ENCODE measurements at places on chromosomes 7 and 10. TPM values are rescaled to one million over a fixed set of nuclear protein-coding genes. Genes with fewer than 3 reads are reported as not detected.
A peak's percentile ranks its signal among the peaks of the same experiment; 100 is the strongest.

- DNase-seq, result no peak
- H3K27me3 ChIP-seq, result no peaks in the 10 kb centered on the region
- no peak overlapping the region for H3K4me3 ChIP-seq
- H3K4me1 ChIP-seq, result no peaks in the 10 kb centered on the region
- H3K36me3 ChIP-seq, result no peaks in the 10 kb centered on the region
Measured at GRCh38 chr10:76945166-76945565, 692.4 kb downstream of the KCNMA1 start.

DNA sequence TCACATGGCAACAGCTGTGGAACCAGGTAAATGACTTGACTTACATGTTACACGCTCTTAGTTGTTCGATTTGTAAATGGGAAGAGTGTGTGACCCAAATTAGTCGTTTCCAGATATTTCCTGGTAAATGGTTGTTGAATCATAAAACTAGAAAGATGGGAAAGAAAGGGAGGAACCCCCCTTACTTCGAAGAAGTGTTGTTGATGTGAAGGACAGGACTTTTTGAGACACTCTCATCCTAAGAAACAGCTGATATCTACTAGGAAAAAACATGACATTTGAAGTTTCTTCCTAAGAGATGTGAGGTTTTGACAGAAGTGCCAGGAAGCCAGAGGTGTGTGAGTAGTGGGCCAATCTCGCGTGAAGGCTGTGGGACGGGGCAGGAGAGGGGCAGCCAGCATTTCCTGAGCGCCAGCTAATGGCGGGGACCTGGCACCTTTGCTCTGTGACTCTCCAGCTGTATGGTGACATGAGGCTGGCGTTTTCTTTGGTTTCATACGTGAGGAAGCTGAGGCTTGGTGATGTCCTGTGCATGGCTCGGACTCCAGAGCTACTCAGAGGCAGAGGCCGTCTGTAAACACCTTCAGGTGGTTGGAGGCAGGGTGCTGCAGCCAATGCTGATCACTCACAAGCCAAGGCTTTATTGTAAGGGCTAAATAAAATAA, 53.7 kb downstream of the IKZF1 start:
- peaks cover 99% of the 10 kb centered on the region for H3K4me1 ChIP-seq
- H3K27ac ChIP-seq, result peak overlapping the region; percentile 97
- DNase-seq, result no peak
- peaks cover 66% of the 10 kb centered on the region for H3K36me3 ChIP-seq

DNA sequence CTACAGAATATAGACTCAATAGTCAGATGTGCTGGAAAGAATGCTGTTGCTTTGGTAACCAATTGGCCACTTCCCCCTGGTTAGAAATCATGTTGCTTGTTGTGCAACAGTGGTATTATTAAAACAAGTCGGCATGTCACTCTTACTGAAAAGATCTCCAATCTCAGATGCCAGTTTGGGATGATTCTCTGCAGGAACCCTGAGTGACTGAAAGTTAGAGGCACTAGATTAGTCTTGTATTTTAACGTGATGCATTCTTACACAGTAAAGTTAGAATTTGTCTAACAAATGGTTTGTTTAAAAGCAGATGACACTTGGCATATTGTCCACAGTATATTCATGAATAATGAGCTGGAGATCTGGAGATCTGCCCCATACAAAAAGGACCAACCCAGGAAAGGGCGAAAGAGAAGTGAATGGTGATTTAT, 287.6 kb downstream of the TWIST1 start:
- H3K27me3 ChIP-seq, result no peaks in the 10 kb centered on the region
- no peaks in the 10 kb centered on the region for H3K4me1 ChIP-seq
- H3K27ac ChIP-seq, result no peak overlapping the region
- no peaks in the 10 kb centered on the region for H3K36me3 ChIP-seq
- H3K4me3 ChIP-seq, result no peak overlapping the region

- no peak for DNase-seq
- H3K4me1 ChIP-seq, result no peaks in the 10 kb centered on the region
- no peak overlapping the region for H3K27ac ChIP-seq
- no peaks in the 10 kb centered on the region for H3K36me3 ChIP-seq
- peaks cover 16% of the 10 kb centered on the region for H3K27me3 ChIP-seq
Measured at GRCh38 chr7:22765609-22766008, 38.6 kb downstream of the IL6 start.

GRCh38 chr7:65974191-65974801, 7.7 kb downstream of the GUSB start:
- no peaks in the 10 kb centered on the region for H3K27me3 ChIP-seq
- no peaks in the 10 kb centered on the region for H3K4me1 ChIP-seq
- no peak for DNase-seq

DNA sequence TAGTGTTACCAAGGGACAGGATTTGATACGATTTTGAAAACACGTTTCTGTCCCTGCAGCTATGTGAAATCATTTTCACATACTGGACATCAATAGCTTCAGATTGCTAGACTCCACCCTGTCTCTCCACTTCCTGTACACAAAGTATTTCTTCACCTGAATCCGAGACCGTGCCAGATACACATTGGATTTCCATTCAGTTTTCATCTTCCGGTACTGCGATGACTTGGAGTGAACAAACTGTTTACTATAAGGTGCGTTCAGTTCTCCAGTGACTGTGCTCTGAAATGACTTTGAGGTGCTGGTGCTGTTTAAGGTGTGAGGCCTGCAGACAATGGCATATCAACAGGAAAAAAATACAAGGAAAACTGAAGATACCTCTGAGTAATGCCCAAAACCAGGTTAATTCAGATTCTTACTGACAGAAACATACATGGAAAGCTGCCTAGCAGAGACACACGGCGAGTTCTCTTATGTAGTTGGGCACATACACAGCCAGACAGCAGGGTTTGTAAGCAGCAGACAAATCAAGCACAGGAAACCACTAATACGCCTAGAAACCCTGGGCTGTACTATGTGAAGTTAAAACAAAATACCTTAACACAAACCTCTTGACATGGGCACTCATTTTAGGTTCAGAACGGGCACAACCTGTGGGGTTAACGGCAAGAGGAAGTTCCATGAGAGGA, 119.2 kb downstream of the GALNT11 start:
- peak overlapping the region; percentile 81 for H3K4me3 ChIP-seq
- peak overlapping the region; percentile 70 for H3K27ac ChIP-seq
- H3K4me1 ChIP-seq, result peaks cover 42% of the 10 kb centered on the region
- peaks cover 45% of the 10 kb centered on the region for H3K36me3 ChIP-seq
- H3K27me3 ChIP-seq, result no peaks in the 10 kb centered on the region
- DNase-seq, result no peak

GRCh38 chr10:4810092-4810491, 15.9 kb upstream of the AKR1E2 start:
- no peaks in the 10 kb centered on the region for H3K4me1 ChIP-seq
- H3K4me3 ChIP-seq, result no peak overlapping the region
- no peaks in the 10 kb centered on the region for H3K36me3 ChIP-seq
- H3K27ac ChIP-seq, result no peak overlapping the region
- H3K27me3 ChIP-seq, result peaks cover 3% of the 10 kb centered on the region

- peak overlapping the region; percentile 94 for H3K4me3 ChIP-seq
- no peak for DNase-seq
- H3K36me3 ChIP-seq, result no peaks in the 10 kb centered on the region
- H3K4me1 ChIP-seq, result peaks cover 46% of the 10 kb centered on the region
Measured at GRCh38 chr10:5814110-5815107, 1.2 kb upstream of the GDI2 start.

- H3K36me3 ChIP-seq, result no peaks in the 10 kb centered on the region
- no peak for DNase-seq
- no peak overlapping the region for H3K27ac ChIP-seq
- no peak overlapping the region for H3K4me3 ChIP-seq
- no peaks in the 10 kb centered on the region for H3K27me3 ChIP-seq
Measured at GRCh38 chr10:133044401-133044811, 43.3 kb upstream of the ADGRA1 start.

DNA sequence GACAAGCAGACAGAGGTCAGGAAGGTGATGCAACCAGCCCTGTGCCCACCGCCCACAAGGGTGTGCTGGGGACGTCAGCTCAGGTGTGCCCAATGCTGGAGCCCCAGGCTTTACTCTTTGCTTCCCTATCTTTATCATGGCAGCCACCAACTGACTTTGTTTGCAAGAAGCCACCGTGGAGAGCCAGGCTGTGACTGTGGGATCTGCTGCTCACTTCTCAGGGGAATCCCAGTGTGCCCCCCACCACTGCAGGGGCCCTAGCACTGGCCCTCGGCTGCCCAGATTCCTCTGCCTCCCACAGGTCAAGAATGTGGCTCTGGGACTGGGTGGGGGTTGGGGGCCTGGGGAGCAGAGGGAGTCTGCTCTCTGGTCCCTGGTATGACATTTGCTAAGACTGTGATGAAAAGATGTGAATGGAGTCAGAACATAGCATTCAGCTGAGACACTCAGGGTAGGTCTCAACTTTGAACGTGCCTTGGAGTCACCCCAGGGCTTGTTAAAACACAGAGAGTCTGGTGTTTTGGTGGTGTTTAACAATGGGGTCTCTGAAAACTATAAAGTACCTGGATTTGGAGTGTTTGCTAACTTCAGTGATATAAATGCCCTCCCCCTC, 47.3 kb downstream of the ARHGAP22 start:
- no peak overlapping the region for H3K27ac ChIP-seq
- no peak for DNase-seq
- H3K27me3 ChIP-seq, result no peaks in the 10 kb centered on the region
- H3K4me3 ChIP-seq, result no peak overlapping the region

DNA sequence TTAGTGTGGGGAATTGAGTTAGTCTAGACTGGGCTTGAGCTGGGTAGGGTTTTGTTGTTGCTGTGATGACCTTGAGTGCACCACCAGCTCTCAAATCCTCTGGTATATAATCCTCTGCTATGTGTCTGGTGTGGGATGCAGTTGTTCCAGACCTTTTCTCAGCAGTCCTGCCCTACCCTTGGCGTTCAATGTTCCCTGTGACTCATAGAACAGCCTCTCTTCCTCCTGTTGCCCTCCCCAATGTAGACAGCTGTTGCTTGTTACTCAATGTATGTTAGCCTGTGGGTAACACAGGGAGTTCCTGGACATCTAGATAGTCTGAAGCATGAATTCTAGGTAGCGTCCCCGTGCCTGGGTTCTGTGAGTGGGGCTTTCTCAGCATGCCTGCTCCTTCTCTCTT, 19.8 kb downstream of the ACBD7 start:
- H3K36me3 ChIP-seq, result no peaks in the 10 kb centered on the region
- DNase-seq, result no peak
- H3K27ac ChIP-seq, result no peak overlapping the region
- H3K4me1 ChIP-seq, result no peaks in the 10 kb centered on the region

- H3K36me3 ChIP-seq, result no peaks in the 10 kb centered on the region
- peak overlapping the region; percentile 29 for H3K4me3 ChIP-seq
- DNase-seq, result no peak
- H3K4me1 ChIP-seq, result peaks cover 22% of the 10 kb centered on the region
Measured at GRCh38 chr7:77727527-77727926, 31.3 kb downstream of the RSBN1L start.

- no peaks in the 10 kb centered on the region for H3K27me3 ChIP-seq
- H3K27ac ChIP-seq, result no peak overlapping the region
- no peak for DNase-seq
- H3K36me3 ChIP-seq, result no peaks in the 10 kb centered on the region
- H3K4me3 ChIP-seq, result no peak overlapping the region
- H3K4me1 ChIP-seq, result no peaks in the 10 kb centered on the region
Measured at GRCh38 chr7:66187905-66188304, 17.2 kb upstream of the TPST1 start.

DNA sequence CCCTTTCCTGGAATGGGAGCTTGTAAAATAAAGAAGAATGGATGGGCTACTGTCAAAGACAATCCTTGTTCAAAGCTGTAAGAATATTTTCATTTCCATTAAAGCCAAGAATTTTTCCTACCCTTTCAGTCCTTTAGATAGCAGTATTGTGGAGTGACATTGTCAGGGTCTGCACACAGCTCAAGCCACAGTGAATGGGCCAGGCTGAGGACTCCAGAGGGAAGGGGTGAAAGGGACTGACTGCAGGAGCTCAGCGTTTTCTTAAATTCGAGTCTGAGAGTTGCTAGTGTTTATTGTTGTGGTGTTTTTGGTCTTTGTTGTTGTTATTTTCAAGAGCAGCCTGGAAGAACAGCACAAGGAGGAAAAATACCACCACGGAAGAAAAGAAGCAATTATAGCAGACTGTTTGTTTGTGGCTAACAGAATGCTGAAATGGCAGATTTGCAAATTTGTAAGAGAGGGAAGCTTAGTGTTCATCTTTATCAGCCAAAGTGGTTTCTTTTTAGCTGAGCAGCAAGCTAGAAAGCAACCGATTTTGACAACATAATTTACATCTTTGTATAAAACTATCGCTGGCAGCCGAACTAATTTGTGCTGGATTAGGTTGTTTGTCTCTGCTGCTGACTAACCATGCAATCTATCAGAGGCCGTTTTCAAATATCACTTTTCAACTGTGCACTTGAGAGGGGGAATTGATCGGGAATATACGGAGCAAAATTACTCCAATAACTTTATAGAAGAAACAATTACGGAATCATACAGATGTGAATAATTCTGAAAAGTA, 192.1 kb downstream of the LRMDA start:
- H3K4me3 ChIP-seq, result no peak overlapping the region
- no peaks in the 10 kb centered on the region for H3K36me3 ChIP-seq
- H3K27ac ChIP-seq, result no peak overlapping the region
- DNase-seq, result no peak
- H3K27me3 ChIP-seq, result peaks cover 4% of the 10 kb centered on the region
- H3K4me1 ChIP-seq, result no peaks in the 10 kb centered on the region

GRCh38 chr7:148882841-148883265, 1.2 kb downstream of the EZH2 start:
- H3K4me3 ChIP-seq, result peak overlapping the region; percentile 98
- peak overlapping the region; percentile 93 for H3K27ac ChIP-seq
- peaks cover 36% of the 10 kb centered on the region for H3K4me1 ChIP-seq
- H3K36me3 ChIP-seq, result no peaks in the 10 kb centered on the region
- H3K27me3 ChIP-seq, result no peaks in the 10 kb centered on the region

DNA sequence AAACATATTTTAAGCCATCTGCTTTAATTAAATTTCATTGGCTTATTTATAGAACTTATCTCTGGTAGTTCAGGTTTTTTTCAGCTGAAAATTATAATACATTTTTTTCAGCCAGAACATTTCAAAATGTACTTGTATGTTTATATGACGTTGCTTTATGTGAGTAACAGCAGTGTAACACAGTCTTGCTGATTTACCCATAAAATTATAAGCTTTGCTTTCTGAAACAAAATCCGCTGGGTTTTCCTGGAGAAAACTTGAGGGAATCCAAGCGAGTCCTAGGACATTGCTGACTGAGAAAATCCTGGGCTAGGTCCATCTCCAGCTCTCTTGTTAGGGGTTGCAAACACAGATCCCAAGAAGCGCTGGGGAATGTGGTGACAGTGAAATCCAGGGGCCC, 112.2 kb upstream of the GATA3 start:
- no peak overlapping the region for H3K4me3 ChIP-seq
- H3K27ac ChIP-seq, result no peak overlapping the region
- peaks cover 5% of the 10 kb centered on the region for H3K4me1 ChIP-seq
- no peaks in the 10 kb centered on the region for H3K36me3 ChIP-seq

ZPBP gene
- polyA plus RNA-seq, result not detected

TLX1 gene
- polyA plus RNA-seq, result not detected

STRIP2 gene
- not detected for polyA plus RNA-seq

ZNF107 gene
- 6.2 TPM for polyA plus RNA-seq

HTR5A gene
- polyA plus RNA-seq, result not detected

CPN1 gene
- polyA plus RNA-seq, result not detected

SPRN gene
- polyA plus RNA-seq, result 0.14 TPM

PPP1R9A gene
- polyA plus RNA-seq, result not detected

SLC13A1 gene
- not detected for polyA plus RNA-seq

NUTM2E gene
- not detected for polyA plus RNA-seq

C10orf105 gene
- polyA plus RNA-seq, result not detected

STX1A gene
- polyA plus RNA-seq, result 3.1 TPM

CLCN1 gene
- polyA plus RNA-seq, result not detected

ANKMY2 gene
- polyA plus RNA-seq, result 18.0 TPM
